ENCODE measurements at places on chromosomes 2 and 18.
A peak's percentile ranks its signal among the peaks of the same experiment; 100 is the strongest.

DNA sequence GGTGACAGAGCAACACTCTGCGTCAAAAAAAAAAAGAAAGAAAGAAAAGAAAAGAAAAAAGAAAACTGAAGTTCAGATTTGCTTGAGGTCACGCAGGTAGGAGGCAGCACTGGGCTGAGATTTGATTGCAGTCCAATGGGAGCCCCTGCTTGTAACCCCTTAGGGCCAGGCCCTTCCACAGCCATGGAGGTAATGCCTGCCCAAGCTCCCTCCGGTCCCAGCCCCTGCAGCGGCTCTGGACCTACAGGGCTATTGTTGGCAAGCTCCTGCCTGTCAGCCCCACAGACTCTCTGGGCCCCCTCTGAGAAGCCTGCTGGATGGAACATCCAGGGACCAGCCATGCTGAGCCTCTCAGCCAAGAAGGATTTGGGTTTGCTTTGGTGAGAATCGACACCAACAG is 12.2 kb downstream of the ZFP36L2 start:
- DNase-seq = no peak

GRCh38 chr2:205869439-205869838 is 187.1 kb downstream of the NRP2 start:
- no peak for DNase-seq

- no peak for DNase-seq
These were observed 120.9 kb upstream of the ST6GAL2 start for GRCh38 chr2:107006836-107007235.

- DNase-seq = no peak
These were observed 611 bp downstream of the TCF7L1 start for GRCh38 chr2:85133751-85134254.

GRCh38 chr2:24489465-24490180 is 1.4 kb upstream of the NCOA1 start:
- DNase-seq = peak; percentile 56

- DNase-seq = no peak
These were observed 42.0 kb upstream of the UBE2E3 start for GRCh38 chr2:180938451-180938850.

DNA sequence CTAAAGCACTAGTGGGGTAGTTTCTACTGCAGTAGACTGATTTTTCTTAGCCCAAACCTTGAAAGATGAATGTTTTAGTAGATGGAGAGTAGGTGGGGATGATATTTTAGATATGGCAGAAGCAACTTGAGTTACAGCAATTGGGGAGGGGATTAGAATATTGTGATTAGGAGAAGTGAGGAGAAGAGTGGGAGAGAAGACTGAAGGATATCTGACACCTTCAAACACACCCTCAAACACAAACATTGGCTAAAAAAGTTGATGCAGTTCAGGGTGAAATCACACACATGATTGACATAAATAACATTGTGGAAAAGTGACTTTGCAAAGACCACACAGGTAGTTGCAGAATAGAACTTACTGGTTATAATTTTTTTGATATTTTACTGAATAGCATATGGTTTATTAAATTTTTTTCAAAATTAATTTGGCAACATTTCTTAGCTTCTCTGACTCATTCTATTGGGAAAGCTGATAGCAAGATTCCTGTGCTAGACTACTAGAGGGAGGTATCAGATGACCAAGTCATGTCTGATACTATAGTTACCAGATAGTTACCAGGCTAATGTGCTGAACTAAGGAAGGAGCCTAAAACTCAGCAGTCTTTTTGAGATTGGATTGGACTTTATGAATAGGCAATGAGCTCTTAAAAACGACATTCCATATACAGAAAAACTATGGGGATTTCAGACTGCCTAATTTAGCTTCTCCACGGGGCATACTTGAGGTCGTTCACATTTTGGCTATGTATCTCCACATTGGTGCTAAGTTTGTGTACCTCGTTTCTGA is 73.0 kb downstream of the ACTR3 start:
- DNase-seq = no peak
